SK-N-SH treated with all-trans-retinoic acid at 6 μM for 48 hours (cell line): ENCODE measurements at places on chromosomes 4 and X.

DNA sequence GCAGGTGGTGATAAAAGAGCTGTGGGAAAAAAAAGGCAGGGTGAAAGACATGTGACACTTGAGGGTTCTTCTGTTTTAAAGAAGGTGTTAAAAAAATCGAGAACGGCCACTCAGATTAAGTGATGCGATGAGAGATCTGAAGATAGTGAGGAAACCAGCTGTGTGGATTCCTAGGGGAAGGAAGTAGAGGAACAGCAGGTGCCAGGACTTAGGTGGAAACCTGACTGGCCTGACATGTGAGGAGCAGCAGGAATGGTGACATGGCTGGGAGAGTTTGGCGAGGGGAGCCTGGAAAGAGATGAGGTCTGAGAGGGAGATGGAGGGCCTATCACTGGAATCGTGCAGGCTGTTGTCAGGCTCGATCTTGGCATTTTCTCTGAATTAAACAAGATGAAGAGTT, 55.5 kb downstream of the BMPR1B start:
- no peak for ATAC-seq

DNA sequence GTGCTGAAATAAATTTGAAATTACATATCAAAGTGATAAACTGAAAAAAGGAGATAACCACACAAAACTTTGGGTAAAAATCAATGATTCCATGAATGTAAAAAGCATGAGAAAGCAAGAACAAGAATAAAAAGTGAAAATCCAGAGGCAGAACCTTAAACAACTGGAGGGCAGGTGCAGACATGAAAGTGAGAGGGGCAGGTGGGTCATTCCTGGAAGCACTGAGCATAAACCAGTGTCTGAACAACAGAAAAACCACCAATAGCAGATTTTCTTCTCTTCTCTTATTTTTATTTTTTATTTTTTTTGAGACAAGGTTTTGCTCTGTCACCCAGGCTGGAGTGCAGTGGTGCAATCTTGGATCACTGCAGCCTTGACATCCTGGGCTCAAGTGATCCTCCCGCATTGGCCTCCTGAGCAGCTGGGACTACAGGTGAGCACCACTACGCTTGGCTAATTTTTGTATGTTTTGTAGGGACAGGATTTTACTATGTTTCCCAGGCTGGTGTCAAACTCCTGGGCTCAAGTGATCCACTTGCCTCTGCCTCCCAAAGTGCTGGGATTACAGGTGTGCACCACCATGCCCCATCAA, 46.8 kb upstream of the GPR78 start:
- ATAC-seq = no peak

DNA sequence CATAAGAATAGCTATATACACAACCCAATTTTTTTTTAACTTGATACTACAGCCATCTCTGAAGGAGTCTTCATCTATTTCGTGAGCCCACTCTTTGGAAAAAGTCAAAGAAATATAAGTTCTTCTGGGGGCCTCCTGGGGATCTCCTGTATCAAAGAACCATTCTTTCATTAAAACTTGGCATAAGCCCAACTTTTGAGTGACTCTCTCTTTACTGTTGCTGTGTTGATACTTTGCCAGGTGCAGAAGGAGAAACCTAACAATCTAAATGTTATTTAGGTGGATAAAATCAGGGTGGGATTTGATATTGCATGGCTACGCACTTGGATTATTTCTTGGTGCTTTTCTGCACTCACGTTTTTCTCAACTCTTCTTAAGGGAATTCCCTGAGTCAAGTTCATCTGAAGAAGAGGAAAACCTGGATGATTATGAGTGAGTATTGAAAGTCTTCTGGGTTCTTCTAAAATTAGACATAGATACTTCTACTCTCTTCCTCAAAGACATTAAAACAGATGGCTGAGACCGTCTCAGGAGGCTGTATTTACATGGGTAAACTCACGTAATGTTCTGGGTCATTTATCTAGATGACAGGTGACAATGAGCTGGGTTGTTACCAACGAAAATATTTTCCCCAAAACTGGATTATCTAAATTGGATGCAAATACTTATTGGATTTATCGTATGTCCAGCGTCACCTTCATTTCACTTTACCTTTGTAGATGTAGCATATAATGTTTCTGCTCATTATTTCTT, 25.2 kb downstream of the BMX start:
- ATAC-seq = no peak

GRCh38 chr4:151538963-151539362, 130.0 kb downstream of the FHIP1A start:
- ATAC-seq = no peak

- ATAC-seq = no peak
Measured at GRCh38 chr4:537436-538264, 38.4 kb downstream of the TMEM271 start.

DNA sequence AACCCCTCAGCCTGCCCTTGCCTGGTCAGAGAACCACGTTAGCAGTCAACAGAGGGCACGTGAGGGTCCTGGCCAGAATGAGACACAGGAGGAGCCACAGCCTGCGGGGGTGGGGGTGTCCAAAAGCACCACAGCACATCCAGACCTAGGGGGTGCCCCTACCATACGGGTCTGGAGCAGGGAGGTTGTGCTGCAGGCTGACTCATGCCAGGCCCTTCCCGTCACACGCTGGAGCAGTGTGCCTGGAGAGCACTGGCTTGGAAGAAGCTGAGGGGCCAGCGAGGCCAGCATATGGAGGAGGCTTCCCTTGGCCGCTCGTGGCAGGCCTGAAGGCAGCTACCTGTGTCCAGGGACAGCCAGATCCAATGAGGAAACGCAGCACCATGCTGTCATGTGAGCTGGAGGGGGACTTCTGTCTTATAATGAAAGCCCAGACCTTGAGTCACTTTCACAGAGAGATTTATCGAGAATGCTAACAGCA, 1.5 kb upstream of the IRAK1 start:
- peak; percentile 64 for ATAC-seq
